ENCODE measurements at places on chromosomes 2 and 18.

GRCh38 chr18:75307530-75307929, 96.9 kb downstream of the TSHZ1 start:
- DNase-seq = no peak

GRCh38 chr2:177242121-177242987, 22.2 kb downstream of the NFE2L2 start:
- DNase-seq = no peak

- DNase-seq = no peak
Measured at GRCh38 chr18:61921621-61922235, 28.9 kb upstream of the RNF152 start.

GRCh38 chr18:35050705-35051195, 9.5 kb downstream of the MAPRE2 start:
- no peak for DNase-seq

Measured in GOT3 (cell line).